ENCODE measurements at places on chromosomes 13 and 19. TPM values are rescaled to one million over a fixed set of nuclear protein-coding genes. Genes with fewer than 3 reads are reported as not detected.

DNA sequence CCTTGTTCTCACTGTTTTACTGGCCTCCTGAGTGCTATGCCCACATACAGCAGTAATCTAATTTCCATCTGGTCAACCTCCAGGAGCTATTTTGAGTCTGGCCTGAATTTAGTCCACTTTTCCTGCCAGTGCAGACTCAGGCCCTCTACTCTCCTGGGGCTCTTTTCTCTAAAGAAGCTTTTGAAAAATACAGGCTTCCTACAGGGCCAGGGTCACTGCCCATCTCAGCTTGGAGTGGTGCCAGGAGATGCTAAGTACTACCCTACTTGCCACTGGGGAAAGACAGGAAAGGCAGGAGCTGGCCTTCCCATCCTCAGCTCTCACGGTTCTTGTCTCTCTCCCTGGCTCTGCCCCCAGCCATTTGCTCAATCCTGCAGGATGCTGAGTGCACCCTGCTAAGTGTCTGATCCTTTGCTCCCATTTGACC is 101.7 kb upstream of the SERP2 start:
- H3K4me3 ChIP-seq, result no peak overlapping the region
- DNase-seq, result no peak

DNA sequence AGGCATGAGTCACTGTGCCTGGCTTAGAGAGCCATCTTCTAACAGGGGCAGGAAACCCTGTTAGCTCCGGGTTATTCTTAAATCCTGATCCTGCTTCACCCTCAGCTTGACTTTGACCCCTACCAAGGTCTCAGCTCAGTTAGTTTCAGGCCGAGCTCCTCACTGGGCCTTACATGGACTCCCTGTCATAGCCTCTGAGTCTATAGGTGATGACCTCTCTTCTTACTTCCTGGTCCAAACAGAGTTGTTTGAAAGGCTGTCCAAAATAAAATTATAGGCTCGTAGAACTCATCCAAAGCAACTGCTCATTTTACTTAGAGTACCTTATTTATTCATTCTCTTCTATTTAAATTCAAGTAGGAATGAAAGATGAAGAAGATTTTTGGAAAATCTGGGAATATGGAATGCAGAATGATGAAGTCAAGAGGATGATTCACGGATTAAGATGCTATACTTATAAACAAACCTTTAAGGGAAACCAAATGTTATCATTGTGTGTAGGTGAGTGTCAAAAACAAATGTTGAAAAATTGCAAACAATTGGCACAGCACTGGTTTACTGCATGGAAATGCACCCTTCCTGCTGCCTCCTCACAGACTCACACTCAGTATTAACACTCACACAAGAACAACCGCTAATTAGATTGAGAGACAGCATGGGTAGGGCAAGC is 174.1 kb downstream of the RGCC start:
- H3K27me3 ChIP-seq, result no peaks in the 10 kb centered on the region
- no peaks in the 10 kb centered on the region for H3K4me1 ChIP-seq
- H3K27ac ChIP-seq, result no peak overlapping the region
- no peaks in the 10 kb centered on the region for H3K36me3 ChIP-seq
- H3K4me3 ChIP-seq, result no peak overlapping the region

GRCh38 chr19:44611812-44612295 is 1.5 kb upstream of the IGSF23 start:
- H3K27me3 ChIP-seq, result no peaks in the 10 kb centered on the region
- H3K36me3 ChIP-seq, result no peaks in the 10 kb centered on the region
- no peak for DNase-seq
- H3K27ac ChIP-seq, result no peak overlapping the region
- no peak overlapping the region for H3K4me3 ChIP-seq

GRCh38 chr13:58949646-58950045 is 1214.1 kb downstream of the DIAPH3 start:
- no peak overlapping the region for H3K4me3 ChIP-seq
- no peak overlapping the region for H3K27ac ChIP-seq
- no peak for DNase-seq
- no peaks in the 10 kb centered on the region for H3K27me3 ChIP-seq
- H3K36me3 ChIP-seq, result no peaks in the 10 kb centered on the region

- H3K27me3 ChIP-seq, result no peaks in the 10 kb centered on the region
- no peak for DNase-seq
- no peaks in the 10 kb centered on the region for H3K36me3 ChIP-seq
Observed at GRCh38 chr13:29674532-29674931, 79.0 kb upstream of the SLC7A1 start.

- no peaks in the 10 kb centered on the region for H3K4me1 ChIP-seq
- DNase-seq, result no peak
- no peaks in the 10 kb centered on the region for H3K36me3 ChIP-seq
- H3K27me3 ChIP-seq, result no peaks in the 10 kb centered on the region
- no peak overlapping the region for H3K4me3 ChIP-seq
Observed at GRCh38 chr13:96780105-96780504, 214.2 kb downstream of the OXGR1 start.

DNA sequence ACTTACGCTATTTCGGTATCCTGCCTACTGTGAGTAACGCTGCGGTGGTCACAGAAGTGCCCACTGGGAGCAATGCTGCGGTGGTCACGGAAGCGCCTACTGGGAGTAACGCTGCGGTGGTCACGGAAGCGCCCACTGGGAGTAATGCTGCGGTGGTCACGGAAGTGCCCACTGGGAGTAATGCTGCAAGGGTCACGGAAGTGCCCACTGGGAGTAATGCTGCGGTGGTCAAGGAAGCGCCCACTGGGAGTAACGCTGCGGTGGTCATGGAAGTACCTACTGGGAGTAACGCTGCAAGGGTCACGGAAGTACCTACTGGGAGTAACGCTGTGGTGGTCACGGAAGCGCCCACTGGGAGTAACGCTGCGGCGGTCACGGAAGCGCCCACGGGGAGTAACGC is 52.1 kb upstream of the SOX1 start:
- no peak overlapping the region for H3K27ac ChIP-seq
- no peak for DNase-seq
- H3K36me3 ChIP-seq, result no peaks in the 10 kb centered on the region
- H3K4me3 ChIP-seq, result no peak overlapping the region

DNA sequence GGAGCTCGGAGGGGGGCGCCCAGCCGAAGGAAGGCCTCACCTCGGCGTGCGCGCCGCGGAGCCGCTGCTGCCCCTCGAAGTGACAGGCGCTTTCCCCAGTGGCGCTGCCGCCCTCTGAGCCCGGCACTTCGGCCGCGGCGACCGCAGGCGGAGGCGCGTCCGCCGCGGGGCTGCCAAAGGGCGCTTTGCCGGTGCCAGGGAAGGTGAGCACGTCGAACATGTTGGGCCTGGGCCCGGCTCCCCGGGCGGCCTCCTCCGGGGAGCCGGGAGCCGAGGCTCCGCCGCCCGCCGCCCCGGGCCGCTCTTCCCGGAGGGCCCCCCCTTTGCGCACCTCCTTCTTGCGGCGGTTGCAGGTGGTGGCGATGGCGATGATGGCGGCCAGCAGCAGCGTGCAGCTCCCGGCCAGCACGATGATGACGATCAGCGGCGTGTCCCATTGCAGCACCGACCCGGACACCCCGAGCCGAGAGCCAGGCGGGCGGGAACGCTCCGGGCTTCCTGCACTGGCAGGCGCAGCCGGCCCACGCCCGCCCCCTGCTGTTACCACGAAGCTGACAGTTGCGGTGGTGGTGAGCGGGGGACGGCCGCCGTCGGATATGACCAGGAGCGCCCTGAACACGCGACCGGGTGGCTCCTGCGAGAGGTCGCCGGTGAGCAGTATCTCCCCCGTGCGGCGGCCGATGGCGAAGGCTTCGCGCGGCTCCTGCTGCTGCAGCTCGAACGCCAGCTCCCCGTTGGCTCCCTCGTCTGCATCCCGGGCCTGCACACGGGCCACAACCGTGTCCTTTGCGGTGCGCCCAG is 2.5 kb downstream of the PCDH8 start:
- H3K4me3 ChIP-seq, result no peak overlapping the region
- no peak for DNase-seq
- H3K27me3 ChIP-seq, result peaks cover 1% of the 10 kb centered on the region
- H3K4me1 ChIP-seq, result peaks cover 9% of the 10 kb centered on the region
- H3K36me3 ChIP-seq, result no peaks in the 10 kb centered on the region

DNA sequence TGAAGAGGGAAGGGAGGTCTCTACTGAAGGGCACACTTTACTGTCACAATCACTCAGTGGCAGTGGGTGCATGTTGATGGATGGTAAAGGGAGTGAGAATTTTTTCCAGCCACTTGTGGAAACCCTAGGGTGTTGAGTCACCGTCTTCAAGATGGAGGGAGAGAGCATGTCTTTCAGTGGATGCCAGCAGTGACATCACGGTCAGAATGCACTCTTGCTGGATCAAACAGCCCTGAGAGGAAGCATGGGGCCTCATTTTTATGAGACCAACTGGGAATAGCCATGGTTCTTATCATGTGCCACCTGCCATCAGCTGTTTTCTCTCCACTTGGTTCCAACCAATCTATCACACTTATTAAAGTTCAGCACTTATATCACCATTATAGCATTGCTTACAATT is 182.5 kb downstream of the KCNRG start:
- no peak overlapping the region for H3K27ac ChIP-seq
- H3K4me3 ChIP-seq, result no peak overlapping the region
- H3K27me3 ChIP-seq, result no peaks in the 10 kb centered on the region
- no peaks in the 10 kb centered on the region for H3K4me1 ChIP-seq
- DNase-seq, result no peak

DNA sequence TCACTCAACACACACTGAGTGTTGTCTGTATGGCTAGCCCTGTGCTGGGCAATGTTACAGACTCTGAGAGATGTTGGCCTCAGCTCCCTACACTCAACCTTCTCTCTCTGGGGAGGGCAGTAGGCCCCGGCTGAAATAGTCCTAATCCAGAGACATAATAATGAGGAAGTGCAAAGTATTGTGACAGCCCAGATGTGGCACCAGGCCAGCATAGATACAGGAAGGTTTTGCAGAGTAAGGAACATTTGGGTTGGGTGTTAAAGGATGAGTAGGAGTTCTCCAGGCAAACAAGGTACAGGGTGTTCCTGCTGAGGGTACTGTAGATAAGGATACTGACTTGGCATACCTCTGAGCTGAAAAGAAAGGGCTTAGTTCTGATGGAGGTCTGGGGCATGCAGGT is 2.4 kb downstream of the LIN7B start:
- H3K4me1 ChIP-seq, result peaks cover 12% of the 10 kb centered on the region
- no peaks in the 10 kb centered on the region for H3K36me3 ChIP-seq
- no peak overlapping the region for H3K27ac ChIP-seq
- no peak overlapping the region for H3K4me3 ChIP-seq
- H3K27me3 ChIP-seq, result peaks cover 7% of the 10 kb centered on the region
- no peak for DNase-seq

DNA sequence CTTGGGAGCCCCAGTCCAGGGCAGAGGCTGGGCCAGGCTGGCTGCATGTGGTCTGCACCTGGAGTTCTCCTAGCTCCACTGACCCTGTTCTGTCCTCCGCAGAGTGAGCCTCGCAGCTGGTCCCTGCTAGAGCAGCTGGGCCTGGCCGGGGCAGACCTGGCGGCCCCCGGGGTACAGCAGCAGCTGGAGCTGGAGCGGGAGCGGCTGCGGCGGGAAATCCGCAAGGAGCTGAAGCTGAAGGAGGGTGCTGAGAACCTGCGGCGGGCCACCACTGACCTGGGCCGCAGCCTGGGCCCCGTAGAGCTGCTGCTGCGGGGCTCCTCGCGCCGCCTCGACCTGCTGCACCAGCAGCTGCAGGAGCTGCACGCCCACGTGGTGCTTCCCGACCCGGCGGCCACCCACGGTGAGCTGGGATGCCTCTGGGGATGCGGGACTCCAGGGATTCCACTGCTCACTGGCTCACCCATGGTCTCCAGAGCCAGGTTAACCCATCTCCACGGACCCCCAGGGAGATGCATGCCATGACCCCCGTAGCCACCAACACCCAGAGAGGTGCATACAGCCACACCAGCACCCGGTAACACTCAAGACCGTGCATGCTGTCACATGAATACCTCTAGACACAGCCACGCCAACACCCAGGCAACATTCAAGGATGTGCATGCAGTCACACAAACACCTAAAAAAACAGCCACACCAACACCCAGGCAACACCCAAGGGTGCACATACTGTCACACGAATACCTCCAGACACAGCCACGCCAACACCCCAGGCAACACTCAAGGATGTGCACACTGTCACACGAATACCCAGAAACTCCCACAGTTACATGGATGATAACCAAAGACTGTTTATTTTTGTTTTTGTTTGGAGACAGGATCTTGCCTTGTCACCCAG is 8.2 kb downstream of the PKN1 start:
- peak overlapping the region; percentile 89 for H3K4me3 ChIP-seq
- H3K27me3 ChIP-seq, result no peaks in the 10 kb centered on the region
- peaks cover 35% of the 10 kb centered on the region for H3K36me3 ChIP-seq
- peak overlapping the region; percentile 83 for H3K27ac ChIP-seq

DNA sequence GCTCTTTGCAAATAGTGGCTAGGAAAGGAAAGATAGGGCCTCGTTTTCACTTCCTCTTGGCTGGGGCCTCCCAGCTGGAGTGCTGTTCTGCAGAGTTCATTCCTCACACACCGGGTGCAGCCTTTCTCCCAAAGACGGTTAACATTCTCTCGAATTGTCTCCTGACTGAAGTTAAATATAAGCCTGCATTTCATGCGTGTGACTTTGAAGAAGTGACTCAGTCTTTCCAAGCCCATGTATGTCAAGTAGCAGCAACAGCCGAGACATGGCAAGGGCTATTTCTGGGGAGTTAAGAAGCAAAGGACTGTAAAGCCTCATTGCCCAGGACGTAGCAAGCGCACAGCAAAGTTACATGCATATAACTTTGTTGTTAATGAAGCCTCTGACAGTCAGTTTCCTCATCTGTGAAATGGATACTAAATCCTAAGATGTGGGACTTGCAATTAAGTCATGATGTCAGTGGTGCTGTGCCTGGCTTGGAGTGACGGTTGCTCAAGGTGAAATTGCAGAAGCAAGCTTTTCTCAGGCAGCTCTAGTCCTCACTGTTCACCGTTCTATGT is 502.4 kb downstream of the MYO16 start:
- DNase-seq, result peak; percentile 77
- H3K4me3 ChIP-seq, result no peak overlapping the region
- H3K36me3 ChIP-seq, result no peaks in the 10 kb centered on the region
- H3K4me1 ChIP-seq, result peaks cover 14% of the 10 kb centered on the region

- no peak overlapping the region for H3K4me3 ChIP-seq
- no peaks in the 10 kb centered on the region for H3K4me1 ChIP-seq
- H3K27me3 ChIP-seq, result no peaks in the 10 kb centered on the region
- peaks cover 24% of the 10 kb centered on the region for H3K36me3 ChIP-seq
- DNase-seq, result no peak
- no peak overlapping the region for H3K27ac ChIP-seq
Observed at GRCh38 chr19:11019824-11020223, 59.0 kb downstream of the SMARCA4 start.

GRCh38 chr13:43482026-43482425 is 304.7 kb downstream of the ENOX1 start:
- no peaks in the 10 kb centered on the region for H3K4me1 ChIP-seq
- no peak overlapping the region for H3K27ac ChIP-seq
- no peak overlapping the region for H3K4me3 ChIP-seq
- no peaks in the 10 kb centered on the region for H3K36me3 ChIP-seq
- no peak for DNase-seq
- H3K27me3 ChIP-seq, result no peaks in the 10 kb centered on the region

Gene COMP
- polyA plus RNA-seq, result not detected

Gene ZNF726
- 1.6 TPM for polyA plus RNA-seq

Gene DHRS12
- 10.7 TPM for polyA plus RNA-seq

Gene IL4I1
- 43.0 TPM for polyA plus RNA-seq

Measured in GM12878 (cell line).